ENCODE measurements at places on chromosomes 13 and 19.
A peak's percentile ranks its signal among the peaks of the same experiment; 100 is the strongest.

GRCh38 chr19:38705197-38706019 is 38.9 kb downstream of the CAPN12 start:
- no peak for DNase-seq

- DNase-seq = no peak
Observed at GRCh38 chr13:112842343-112842856, 126.6 kb upstream of the MCF2L start.

DNA sequence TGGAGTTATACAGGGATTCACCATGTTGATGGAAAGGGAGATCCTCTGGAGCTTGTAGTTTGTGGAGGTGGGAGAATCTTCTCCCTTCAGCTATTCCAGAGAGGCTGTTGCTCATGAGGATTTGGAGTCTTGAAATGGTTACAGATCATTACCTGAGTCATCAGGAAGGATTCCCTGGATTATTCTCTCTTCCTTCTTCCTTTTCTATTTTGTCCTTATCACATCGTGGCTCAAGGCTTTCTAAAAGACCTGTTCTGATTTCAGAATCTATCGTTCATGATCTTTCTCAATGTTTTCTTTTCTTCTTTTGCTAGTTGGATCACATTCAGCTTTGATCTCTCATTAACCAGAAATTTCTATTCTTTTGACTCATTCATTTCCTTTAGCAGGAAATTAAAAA is 196.0 kb downstream of the KLF5 start:
- DNase-seq = no peak

- DNase-seq = no peak
Observed at GRCh38 chr13:20673715-20674114, 29.8 kb upstream of the IL17D start.

DNA sequence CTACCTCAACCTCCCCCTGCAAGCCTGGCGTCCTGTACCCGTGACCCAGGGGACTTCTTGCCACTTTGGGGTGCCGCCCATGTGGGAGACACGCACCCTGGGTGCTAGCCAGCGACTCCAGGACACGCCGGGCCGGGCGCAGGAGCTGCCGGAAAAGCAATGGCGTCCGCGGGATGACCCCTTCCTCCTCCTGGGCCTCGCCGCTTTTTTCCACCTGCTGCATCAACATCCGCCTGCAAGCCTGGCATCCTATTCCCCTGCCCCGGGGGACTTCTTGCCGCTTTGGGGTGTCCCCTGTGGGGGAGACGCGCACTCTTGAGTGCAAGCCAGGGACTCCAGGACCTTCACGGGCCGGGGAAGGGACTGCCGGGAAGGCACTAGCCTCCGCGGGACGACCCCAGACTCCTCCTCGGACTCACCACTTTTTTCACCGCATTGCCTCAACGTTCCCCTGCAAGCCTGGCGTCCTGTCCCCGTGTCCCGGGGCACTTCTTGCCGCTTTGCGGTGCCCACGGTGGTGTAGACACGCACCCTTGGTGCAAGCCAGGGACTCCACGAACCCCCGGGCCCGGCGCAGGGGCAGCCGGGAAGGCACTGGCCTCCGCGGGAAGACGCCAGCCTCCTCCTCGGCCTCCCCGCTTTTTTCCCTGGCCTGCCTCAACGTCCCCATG is 237.8 kb downstream of the TUBA3C start:
- DNase-seq = peak; percentile 61

GRCh38 chr19:42092350-42092749 is 16.4 kb downstream of the ZNF574 start:
- DNase-seq = no peak

Data from upper lobe of right lung (tissue), 1 donor.